ENCODE measurements at places on chromosomes 3 and 15. TPM values are rescaled to one million over a fixed set of nuclear protein-coding genes. Genes with fewer than 3 reads are reported as not detected.

Gene GASK1A
- polyA plus RNA-seq = 3.6 TPM

Gene CADPS
- 1.2 TPM for polyA plus RNA-seq

Gene HACD2
- 49.9 TPM for polyA plus RNA-seq

Gene MST1R
- 1.8 TPM for polyA plus RNA-seq

Gene GLDN
- polyA plus RNA-seq = 0.24 TPM

Gene GOLGA8T
- 0.75 TPM for polyA plus RNA-seq

Gene SPATA12
- not detected for polyA plus RNA-seq

DNA sequence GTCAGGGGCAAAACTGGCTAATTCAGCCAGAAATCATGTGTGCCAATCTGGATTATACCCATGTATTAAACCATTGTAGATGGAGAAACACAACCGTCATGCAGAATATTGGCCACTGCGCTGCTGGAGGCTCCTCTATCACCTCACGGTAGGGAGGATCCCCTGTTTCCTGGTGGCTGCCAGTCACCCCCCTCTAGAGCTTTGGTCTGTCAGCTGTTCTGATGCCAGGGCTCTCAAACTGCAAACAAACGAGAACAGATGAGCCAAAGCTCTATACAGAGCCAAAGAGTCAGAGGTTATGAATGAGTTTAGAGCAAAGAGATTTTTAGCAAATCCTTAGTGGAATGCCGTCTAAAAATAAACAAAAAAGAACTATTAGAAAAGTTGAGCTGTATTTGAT lies 62.5 kb downstream of the IL20RB start:
- no peak for DNase-seq

DNA sequence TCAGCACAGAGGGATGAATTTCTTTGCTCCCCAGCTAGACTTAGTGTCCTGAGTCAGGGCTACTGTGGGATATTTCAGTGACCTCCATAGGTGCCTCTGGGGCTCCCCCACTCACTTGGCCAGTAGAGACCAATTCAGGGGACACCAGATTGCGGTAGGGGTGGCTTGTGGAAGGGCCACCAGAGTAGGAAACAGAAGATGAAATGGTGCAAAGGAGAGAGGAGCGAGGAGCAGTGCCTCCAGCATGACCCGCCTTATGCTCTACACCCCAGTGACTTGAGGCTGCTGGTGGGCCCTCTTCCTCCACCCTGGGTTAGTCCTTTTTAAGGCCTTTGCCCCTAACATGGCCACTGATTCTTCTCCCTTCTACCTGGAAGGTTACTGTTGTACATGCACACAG lies 2.5 kb downstream of the AEN start:
- no peak for DNase-seq

DNA sequence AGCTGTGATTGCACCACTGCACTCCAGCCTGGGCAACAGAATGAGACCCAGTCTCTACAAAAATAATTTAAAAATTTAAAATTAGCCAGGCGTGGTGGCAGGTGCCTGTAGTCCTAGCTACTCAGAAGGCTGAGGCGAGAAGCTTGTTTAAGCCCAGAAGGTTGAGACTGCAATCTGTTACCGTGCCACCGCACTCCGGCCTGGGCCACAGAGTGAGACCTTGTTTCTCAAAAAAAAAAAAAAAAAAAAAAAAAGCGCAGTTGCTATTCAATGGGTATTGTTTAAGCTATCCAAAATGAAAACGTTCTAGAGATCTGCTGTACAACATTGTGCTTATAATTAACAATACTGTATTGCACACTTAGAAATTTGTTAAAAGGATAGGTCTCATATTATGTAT lies 24.0 kb downstream of the ZNF148 start:
- no peak for DNase-seq

- DNase-seq = no peak
Observed at GRCh38 chr15:96462768-96463750, 132.6 kb downstream of the NR2F2 start.

DNA sequence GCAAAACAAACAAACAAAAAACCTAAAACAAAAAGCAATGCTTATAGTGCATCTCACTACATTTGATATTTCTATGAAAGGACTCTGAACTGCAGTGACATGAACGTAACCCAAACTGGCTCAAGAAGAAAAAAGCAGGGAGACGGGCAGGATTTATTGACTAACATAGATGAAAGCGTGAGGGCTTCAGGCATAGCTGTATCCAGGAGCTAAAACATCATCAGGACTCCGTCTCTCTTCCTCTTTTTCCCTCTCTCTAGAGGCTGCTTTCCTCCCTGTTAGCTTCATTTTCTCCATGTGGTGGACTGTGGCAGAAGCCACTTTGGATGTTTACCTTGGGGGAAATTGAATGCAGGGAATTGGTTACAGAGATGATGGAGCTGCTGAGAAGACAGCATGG lies 418.2 kb upstream of the PROK2 start:
- no peak for DNase-seq

GRCh38 chr3:9122732-9123364 lies 126.6 kb downstream of the SRGAP3 start:
- no peak for DNase-seq

DNA sequence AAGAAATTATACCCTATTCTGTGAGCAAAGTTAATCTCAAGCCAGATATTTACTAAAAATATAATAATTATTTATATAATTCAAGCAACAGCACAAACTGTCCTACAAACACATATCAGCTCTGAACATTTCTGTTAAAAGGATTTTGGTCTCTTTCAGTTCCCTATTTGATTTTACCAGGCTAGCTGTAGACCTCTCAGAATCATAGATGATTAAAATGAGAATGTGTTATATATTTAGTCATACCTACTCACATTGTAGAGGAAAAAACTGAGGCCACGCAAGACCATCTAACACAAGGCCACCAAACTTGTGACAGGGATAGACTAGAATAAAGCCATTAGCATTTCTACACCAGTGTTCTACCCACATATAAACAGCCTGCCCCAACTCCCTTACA lies 28.5 kb downstream of the ACKR4 start:
- no peak for DNase-seq

- no peak for DNase-seq
Observed at GRCh38 chr15:62280625-62281024, 115.5 kb upstream of the C2CD4B start.

- no peak for DNase-seq
Observed at GRCh38 chr15:73968461-73968860, 23.6 kb downstream of the STOML1 start.

DNA sequence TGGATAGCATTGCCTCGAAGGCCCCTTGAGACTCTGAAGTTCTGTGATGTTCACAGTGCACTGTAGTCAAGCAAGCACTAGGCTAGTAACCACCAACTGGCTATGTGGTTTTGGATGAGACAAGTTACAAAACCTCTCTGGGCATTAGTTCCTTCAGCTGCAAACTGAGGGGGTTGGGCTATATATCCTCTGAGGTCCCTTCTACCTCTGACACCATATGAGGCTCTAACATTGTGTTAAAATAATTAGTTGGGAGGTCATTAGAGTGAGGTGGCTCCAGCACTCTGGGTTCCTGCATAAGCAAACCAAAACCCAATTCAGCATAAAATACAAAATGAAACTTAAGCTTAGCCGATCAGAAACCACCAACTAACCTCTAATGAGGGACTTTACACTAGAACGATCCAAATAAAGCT lies 209.5 kb upstream of the LRRN1 start:
- DNase-seq = no peak

DNA sequence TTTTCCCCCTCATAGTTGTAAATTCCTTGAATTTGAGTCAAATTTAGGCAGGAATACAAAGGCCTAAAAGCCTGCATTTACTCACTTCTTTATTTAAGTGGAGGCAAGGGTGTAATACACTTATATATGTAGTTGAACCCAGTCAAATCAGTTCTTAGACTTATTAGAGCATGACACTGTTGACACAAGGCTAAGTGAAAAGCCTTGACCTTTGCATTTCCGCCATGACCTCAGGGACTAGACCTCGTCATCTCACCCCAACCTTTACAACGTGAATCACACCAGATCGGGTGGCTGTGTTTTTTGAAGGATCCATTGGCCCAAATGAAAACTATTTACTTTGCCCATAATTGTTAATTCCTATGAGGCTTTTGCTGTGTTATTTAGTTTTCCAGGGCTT lies 774.4 kb downstream of the ROBO1 start:
- no peak for DNase-seq

GRCh38 chr15:81357180-81357686 lies 16.8 kb downstream of the TMC3 start:
- DNase-seq = no peak

DNA sequence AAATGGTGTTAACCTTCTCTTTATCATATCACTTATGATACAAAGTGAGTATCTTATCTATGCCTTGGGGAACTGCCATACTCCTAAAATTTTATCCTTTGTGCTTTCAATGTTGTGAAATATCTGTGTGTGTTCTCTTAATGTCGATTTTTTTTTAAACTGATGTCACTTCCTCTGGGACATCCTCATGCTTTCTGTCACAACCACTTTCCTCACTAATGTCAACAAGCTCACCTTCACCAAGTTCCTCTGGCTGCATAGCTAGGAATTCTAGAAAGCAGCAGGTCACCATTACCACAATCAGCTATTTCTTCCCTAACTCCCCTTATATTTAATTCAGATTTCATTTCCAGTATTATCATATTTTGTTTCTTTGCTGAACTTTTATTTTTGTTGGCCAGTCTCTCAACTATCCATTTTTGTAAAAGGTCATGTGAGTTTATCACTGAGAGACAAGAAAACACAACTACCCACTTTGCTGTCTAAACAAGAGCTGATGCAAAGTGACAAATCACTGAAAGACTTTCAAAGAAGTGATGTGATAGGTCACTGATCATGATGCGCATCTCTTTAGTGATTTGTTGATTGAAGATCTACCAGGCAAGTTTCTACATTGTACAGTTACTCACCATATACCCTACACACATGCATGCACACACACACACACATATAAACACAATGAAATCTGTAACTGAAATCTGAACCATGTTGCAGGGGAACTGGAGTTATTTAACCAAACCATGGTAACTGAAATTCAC lies 369.0 kb downstream of the ULK4 start:
- DNase-seq = no peak

GRCh38 chr15:74235962-74236361 lies at the start of gene CCDC33:
Gene CCDC33 (plus strand): TSS chr15:74236326. CDS start chr15:74236720, 394 bp downstream.
- no peak for DNase-seq

- DNase-seq = no peak
Observed at GRCh38 chr3:14170531-14171159, 7.8 kb downstream of the XPC start.

DNA sequence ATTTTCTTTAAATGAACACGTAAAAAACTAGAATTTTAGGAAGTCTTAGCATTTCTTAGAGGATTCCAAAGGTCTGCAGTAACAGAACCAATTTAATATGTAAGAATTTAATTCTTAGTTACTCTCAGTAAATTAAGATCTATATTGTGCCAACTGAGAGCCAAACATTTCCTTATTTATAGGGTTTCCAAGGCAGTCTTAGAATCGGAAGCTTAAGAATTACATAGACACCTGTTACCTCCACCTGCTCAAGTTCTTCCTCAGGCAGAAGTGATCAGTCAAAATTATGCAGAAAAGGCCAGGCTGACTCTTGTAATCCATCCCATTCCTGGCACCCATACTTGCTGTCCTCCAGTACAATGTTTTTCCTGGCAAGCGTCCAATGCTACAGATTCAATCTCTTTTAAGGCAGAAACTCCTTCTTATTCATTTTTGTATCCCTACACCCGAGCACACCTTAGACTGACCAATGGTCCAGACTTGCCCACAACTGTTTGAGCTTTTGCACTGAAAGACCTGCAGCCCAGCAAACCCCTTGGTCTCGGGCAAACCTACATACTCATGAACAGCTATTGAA lies 64.3 kb downstream of the NCEH1 start:
- DNase-seq = no peak

- no peak for DNase-seq
Observed at GRCh38 chr3:191380001-191380400, 49.7 kb upstream of the UTS2B start.

DNA sequence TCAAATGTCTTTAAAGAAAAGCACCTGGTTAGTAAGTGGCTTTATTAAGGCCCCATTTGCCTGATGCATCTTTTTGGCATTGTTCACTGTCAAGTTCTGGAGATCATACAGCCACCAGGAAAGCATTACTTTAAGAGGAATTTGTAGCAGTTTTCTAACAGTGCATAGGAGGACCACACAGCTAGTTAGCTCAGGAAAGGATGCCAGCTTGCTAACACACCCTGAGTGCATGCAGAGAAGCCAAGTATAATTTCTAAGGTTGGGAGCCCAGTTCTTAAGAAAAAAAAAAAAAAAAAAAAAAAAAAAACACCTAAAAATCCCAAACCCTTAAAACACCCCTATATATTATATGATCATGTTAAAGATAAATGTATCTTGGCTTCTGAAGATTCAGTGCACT lies 102.0 kb upstream of the FEZF2 start:
- no peak for DNase-seq

GRCh38 chr3:196517162-196517800 lies 2.1 kb upstream of the SMCO1 start:
- no peak for DNase-seq

DNA sequence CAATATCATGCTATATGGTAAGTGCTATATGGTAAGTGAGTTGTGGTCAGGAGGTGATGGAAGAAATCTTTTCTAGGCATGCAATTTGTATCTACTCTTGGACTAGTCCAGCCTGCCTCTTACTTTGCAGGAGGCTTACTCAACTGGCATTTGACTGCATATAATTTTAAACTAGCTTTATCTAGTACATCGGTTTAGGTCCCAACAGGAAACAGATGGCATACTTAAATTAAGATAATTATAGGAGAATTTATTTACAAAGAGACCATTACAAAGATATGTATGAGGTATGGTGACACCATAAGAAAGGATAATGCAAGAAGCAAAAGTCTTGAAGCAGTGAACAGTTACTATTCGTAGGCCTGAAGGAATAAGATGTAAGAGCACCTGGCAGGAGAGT lies 7.8 kb downstream of the SLC28A2 start:
- no peak for DNase-seq

DNA sequence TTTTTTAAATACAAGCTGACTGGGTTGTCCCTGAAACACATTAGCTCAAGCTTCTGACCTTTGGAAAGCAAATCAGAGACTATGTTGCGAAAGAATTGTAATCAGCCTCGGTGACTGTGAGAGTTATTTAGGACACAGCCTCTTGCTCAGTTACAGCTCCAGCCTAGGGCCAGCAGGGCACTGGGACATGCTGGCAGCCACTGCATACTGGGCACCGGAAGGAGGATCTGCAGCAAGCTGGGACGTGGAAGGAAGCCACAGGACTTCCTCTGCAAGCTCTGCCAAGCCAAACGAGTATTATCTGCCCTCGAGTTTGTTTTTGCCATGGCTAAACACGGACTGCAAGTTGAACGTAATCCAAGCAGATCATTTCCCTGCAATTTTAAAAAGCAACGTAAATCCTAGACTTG lies 24.4 kb upstream of the COPG1 start:
- DNase-seq = no peak

- no peak for DNase-seq
Observed at GRCh38 chr3:108024146-108024850, 66.5 kb downstream of the CD47 start.
